SK-N-DZ (cell line): ENCODE measurements at places on chromosomes 16 and 17.
A peak's percentile ranks its signal among the peaks of the same experiment; 100 is the strongest.

DNA sequence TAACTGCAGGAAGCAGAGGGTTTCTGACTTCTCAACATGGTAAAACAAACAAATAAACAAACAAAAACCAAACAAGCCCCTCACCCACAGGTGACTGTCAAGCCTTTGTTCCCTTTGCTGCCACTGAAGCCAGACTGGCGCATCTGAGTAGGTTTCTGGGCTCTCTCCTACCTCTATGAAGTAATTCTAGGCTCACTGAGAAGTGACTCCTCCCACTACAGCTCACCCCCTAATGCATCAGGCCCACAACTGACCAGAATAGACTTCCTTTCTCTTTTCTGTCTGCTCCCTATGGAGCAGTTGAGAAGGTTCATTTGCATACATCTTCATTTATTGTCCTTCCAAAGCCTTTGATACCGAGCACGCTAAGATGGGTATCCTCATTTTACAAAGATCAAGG is 77.0 kb upstream of the CCL2 start:
- no peak for DNase-seq

DNA sequence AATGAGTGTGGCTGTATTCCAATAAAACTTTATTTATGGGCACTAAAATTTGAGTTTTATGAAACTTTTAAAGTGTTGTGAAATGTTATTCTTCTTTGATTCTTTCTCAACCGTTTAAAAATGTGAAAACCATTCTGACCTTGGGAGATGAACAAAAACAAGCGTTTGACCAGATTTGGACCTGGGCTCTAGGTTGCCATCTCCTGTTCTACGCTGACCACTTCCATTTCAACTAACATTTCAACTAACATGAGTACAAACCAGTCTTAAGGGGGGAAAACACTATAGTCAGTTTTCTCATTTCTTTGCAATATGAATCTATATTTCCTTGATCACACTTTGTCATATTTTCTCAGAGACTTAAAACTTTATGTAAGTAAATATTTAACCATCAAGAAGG is 118.4 kb upstream of the IRX5 start:
- no peak for DNase-seq

DNA sequence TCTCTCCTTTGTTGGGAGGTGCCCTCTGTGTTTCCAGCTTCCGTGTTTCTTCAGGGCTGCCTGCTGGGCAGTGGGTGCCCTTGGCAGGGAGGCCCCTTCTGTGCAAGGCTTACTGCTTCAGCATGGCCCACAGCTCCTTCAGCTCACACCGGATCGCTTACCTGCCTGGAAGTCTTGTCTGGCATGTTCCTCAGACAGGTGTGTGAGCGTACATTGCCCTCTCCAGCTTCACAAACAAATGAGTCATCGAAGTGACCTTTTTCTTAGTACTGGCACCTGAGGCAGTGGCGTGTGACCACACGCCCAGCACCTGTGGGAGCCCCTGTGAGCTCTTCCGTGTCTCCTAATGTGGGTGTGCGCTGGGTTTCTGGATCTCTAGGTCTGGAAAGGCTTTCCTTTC is 3.5 kb downstream of the RAB40C start:
- no peak for DNase-seq

DNA sequence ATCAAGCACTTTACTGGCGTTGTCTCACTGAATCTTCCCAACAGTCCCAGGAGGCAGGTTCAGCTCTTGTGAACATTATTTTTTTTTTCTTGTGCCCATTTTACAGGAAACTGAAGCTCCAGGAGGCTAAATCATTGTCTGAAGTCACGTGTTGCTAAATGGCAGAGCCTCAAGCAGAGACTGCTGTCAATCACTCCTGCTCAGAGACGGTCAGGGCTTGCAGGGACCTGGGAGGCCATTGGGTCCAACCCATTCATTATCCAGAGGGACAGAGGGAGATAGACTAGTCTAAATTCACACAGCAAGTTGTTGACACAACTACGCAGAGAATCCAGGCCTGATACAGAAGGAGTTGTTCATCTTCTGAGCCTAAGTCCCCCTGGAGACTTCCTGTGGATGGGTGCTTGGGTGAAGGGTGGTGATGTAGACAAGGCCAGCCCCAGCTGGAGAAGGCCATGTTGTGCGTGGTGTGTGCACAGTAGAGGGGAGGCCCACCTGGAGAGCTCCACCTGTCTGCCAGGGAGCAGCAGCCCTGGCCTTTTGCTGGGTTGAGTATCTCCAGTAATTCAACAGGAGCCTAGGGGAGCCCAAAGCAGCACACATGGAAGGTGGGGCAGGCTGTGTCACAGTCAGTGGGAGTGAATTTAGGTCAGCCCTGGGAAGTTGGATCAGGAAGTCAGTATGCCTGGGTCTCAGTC is 24.3 kb upstream of the C1QL1 start:
- no peak for DNase-seq

DNA sequence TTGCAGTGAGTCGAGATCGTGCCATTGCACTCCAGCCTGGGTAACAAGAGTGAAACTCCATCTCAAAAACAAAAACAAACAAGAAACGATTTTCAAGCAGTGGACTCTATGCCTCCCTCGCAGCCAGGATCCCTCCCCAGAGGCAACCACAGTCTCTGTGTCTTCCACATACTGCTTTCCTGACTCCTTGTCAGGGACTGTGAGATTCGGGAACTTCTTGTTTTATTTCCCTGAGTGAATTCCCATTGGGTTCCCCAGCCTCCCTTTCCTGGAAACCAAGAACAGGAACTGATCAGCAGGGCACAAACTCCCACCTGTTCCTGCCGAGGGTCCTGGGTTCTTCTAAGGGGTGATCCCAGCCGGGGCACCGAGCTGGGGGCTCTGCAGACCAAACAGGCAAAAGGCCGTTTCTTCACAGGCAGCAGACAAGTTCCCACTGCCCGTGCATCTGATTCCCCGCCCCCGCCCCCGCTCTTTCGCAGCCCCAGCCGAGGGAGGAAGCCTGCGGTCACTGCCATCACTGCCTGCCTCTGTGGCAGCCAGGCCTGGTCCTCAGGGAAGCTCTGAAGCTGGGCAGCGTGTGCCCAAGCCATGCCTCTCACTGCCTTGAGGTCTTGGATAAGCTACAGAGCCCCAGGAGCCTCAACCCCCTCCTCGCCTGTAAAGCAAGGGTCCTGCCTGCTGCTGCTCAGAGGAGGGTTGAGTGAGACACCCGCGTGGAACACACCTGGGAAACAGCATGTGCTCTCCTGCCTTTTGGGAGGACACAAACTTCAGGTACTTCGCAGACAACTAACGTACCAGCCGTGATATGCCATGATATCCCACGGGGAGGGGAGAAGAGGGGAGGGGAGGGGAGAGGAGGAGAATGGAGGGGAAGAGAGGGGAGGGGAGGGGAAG is 5.5 kb upstream of the PIEZO1 start:
- no peak for DNase-seq

DNA sequence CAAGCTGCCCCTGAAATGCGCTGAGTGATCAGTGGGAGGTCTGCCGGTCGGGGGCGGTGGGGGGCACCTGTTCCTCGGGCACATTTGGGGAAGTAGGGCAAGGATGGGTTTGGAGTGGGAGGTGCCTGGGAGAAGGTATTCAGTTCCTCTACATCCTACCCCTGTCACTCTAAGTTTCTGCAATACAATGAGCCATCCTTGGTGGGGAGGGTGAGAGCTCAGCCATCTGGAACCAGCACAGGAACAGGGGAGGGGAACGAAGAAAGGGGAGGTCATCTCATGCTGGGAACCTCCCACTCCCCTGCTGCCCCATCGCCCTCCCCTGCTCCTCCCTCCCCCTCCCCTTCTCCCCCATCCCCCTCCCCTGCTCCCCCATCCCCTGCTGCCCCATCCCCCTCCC is 4.2 kb downstream of the DPH1 start:
- no peak for DNase-seq

DNA sequence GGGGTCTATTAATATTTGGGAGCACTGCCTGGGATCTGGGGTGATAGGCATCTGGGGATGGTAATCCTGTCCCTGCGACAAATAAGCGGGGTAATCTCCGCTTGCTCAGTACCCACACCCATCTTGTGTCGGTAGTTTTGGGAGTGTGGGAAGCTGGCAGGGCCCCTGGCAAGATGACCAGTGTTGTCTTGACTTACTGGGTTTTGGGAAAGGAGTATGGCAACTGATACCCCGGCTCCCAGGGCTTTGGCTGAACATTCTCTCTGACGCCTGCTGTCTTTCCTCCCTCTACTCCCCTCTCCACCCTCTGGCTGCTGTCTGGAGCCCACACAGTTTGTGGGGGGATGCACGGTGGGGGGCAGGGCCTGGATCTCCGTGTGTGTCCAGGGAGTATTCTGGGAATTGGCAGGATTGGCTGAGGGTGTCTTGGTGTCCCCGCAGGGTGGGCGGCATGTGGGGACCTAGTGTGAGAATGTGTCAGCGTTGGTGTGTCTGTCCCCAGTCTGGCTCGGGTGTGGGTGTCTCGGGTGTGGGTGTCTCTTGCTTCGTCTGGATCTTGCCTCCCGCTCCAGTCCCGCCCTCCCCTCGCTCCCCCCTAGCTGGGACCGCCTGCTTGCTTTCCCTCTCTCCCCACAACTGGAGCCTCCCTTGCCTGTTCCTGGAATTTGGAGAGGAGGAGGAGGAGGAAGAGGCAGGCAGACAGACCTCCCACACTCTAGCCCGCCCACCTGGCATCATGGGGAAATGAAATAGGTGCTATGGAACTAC is 12.0 kb downstream of the RARA start:
- DNase-seq: no peak

GRCh38 chr16:4624015-4624826 is at the start of gene MGRN1:
Gene MGRN1, plus strand, starts transcription at chr16:4624826. Its CDS starts 135 bp downstream, at chr16:4624961.
- peak; percentile 97 for DNase-seq
